ENCODE measurements at places on chromosomes 12 and 14. TPM values are rescaled to one million over a fixed set of nuclear protein-coding genes. Genes with fewer than 3 reads are reported as not detected.

- DNase-seq = no peak
Measured at GRCh38 chr14:77275041-77275580, 4.1 kb upstream of the NGB start.

GRCh38 chr14:100857923-100858837 is 32.3 kb downstream of the MEG3 start:
- DNase-seq = no peak

DNA sequence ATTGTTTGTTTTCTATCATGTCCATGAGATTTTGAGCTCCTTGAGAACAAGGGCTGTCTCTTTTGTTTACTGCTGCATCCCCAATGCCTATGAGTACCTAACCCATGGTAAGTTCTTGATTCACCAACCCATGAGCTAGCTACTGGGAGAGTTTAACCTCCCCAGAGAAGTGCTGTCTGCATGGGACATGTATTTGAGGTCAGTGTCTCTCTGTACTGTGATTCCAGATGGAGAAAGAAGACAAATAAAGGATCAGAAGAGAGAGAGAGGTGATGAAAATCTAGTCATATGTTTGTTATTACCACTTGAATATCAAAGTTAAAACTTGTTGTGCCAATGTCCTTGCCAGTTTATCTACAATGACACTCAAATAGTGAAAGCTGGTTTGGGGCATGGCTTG is 421.8 kb downstream of the BCAT1 start:
- no peak for DNase-seq

GRCh38 chr12:100845095-100845494 is 50.5 kb downstream of the ANO4 start:
- DNase-seq = no peak

GRCh38 chr12:6631549-6631961 is 4.2 kb downstream of the LPAR5 start:
- DNase-seq = no peak

DNA sequence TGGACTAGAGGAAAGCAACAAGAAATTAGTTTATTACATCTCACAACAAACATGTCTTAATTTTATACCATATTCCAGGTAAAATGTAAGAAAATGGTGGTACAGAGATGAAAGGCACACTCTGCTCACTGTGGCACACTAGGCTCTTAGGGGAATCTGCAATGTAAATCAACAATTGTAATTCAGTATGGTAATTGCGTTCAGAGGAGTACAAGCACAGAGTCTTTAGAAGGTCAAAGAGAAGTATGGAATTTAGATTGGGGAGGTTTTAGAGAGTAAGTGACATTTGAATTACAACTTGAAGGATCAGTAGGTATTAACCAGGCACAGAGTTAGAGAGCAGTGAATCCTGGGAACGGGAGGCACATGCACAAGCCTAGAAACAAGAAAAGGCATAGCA is 694.0 kb upstream of the USP15 start:
- no peak for DNase-seq

DNA sequence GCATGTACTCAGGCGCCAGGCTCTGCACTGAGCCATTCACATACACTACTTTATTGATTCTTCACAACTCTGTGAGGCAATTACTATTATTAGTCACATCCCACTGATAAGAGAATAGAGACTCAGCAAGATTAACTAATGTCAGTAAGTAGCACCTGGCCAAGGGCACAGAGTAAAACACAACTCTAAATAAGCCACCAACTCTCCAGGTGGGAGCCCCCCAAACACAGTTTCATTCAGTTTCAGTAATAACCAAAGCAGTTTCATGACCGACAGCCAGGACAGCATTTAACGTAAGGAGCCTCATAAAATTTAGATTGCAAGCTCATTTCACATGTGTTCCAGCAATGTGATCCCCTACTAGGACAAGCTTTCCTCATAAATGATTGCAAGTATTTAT is 323.1 kb upstream of the CCDC196 start:
- DNase-seq = no peak

The RGS6 gene
- 0.14 TPM for total RNA-seq

DNA sequence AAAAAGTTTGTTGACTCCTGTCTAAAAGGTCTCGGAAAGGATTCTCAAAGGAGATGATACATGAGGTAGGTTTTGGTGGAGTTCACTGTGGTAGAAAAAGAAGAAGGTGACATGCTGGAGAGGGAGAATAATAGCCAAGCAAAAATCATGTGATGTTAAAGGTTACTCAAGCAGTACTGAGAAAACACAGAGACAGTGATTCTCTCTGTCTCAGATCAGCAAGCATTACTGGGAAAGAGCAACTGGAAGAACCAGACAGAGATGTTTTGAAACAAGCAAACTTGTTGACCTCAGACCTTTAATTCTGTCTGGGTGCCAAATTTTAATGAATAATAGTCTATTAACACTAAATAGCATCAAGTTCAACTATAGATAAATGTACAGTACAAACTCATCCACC is 183.5 kb upstream of the PLEKHG7 start:
- DNase-seq = no peak

The NGB gene
- not detected for total RNA-seq

DNA sequence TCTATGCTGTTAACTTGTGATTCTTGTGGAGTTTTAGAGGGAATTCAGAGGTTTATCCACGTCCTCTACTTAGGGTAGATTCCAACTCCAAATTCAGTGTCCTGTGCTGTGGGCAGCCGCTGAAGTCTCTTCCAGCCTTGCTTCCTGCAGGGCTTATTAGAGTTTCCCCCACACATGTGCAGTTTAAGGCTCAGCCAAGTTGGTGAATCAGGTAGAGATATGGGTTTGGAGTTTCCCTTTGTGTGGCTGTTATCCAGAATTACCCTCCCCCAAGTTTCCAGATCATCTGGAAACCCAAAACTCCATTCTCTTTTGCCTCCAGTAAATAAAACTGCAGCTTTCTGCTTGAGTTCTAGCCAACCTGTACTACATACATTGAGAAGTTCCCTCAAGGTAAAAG is 853.7 kb downstream of the GALC start:
- no peak for DNase-seq

Data from H4 (cell line).